Stimulated activated CD4-positive, alpha-beta T cell treated with anti-CD3 and anti-CD28 coated beads, Interleukin-12 subunit alpha, Interleukin-12 subunit beta, amount 100 ng/mL, for 24 hours (primary cell): ENCODE measurements at places on chromosomes 4 and X.

GRCh38 chr4:6825403-6825802 is 42.9 kb downstream of the KIAA0232 start:
- DNase-seq, result no peak

GRCh38 chrX:13803116-13803515 is 13.8 kb downstream of the GPM6B start:
- no peak for DNase-seq

DNA sequence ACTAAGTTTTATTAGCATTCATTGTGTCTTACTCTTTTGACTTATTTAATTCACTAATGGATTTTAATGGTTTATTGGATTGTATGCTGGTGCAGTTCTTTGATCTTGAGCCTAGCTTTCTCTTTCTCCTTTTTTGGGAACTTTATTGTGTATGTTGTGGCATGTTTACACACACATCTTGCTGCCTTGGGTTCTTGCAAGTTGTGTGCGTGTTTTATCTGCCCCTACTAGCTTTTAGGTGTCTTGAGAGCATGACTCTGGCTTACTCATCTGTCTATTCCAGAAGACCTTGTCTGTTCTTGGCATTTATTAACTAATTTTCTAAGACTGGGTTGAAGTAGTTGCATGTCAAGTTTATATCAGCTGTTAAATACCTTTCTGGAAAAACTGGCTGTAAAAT is 2.7 kb downstream of the TMEM165 start:
- DNase-seq, result no peak

DNA sequence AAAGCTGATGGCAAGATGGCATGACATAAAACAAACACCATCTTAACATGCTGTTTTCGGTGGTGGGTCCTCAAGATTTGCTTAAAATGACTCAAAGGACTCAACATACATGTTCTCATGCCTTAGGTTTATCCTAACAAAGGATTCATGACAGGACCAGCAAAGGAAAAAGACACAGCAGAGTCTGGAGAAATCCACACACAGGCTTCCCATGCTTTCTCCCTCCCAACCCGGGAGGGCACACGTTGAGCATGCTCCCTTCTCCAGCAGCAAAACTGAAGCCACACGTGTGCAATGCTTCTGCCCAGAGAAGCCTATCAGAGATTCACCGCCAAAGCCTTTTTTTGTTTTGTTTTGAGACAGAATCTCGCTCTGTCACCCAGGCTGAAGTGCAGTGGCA is 39.9 kb downstream of the SAT1 start:
- DNase-seq, result no peak

DNA sequence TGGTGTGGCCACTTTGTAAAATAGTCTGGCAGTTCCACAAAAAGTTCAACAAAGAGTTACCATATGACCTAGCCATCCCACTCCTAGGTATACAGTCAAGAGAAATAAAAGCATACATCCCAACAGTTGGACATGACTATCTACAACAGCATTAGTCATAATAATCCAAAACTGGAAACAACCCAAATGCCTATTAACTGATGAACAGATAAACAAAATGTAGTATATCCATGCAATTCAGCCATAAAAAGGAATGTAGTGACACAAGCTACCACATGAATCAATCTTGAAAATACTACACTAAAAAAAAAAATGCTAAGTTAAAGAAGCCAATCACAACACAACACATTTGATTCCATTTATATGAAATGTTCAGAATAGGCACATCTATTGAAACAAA is 16.1 kb downstream of the MED14 start:
- DNase-seq, result no peak
